NCI-H1417 treated with DMSO at 0.1 percent for 48 hours (cell line): ENCODE measurements at places on chromosomes 6 and 20.

DNA sequence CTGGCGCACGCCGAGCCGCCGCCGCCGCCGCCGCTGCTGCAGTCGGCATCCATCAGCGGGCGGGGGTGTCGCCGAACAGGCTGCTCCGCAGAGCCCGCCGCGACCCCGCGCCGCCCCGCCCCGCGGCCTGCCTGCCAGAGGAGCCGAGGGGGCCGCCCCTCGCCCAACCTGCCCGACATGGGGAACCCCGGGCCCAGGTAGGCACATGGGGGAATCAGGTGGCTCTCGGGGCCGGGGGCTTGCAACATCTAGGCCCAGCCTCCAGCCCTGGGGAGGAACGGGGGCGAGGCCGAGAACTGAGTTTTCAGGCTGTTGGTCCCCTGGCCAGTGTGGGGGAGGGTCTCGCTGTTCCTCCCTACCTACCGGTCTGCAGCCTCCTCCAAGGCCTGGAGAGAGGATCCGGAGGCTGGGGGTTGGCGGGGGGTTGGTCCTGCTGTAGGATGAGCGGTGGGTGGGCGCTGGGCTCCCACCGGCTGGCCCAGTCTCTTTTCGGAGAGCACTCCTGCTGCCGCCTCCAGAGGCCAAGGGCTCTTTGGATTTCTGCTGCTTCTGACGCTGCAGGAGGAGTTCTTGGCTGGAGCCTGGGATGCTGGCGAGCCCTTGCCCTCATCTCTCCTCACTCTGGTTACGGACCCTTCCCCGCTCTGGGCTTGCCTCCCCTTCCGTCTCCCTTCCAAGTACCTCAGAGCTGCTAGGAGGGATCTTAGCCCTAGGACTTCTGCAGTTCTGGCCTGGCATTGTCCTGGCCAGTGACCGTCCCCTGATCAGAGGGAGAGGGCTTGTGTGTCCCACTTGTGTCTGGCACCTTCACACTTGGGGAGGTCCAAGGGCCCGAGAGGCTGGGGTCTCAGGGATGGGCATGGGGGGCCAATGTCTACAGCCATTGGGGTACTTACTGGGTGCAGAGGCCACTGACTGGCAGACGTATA is at the start of gene EPB41L1:
EPB41L1 (plus strand) TSS at position 41 of the 929 bp plus-strand sequence. CDS start 19,038 bp downstream, outside the sequence.
- no peak for DNase-seq

DNA sequence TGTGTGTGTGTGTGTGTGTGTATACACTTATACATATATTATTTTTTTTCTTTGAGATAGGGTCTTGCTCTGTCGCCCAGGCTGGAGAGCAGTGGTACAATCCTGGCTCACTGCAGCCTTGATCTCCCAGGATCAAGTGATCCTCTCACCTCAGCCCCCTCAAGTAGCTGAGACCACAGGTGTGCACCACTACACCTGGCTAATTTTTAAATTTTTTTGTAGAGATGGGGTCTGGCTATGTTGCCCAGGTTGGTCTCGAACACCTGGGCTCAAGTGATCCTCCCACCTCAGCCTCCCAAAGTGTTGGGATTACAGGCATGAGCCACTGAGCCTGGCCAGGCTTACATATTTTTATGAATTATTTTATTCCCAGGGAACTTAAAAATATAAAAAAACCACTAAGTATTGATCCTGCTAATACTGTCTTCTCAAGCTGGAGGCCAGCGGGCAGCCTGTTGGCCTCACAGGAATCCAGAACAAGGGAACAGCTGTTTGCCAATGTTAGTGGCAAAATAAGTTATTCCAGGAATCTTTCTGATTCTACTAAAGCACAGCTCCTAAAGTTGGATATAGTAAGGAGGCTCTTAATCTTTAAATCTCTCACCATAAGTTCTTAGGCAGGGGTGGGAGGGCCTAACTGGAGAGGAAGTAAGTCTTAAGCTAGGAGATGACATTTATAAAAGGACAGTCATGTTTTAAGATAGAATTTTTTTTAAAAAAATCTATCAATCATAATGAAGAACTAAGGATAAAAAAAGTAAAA is 135.5 kb upstream of the NUP153 start:
- no peak for DNase-seq

GRCh38 chr6:100349366-100349765 is 115.4 kb downstream of the SIM1 start:
- DNase-seq = no peak

GRCh38 chr6:113556775-113557174 is 300.4 kb upstream of the MARCKS start:
- DNase-seq = no peak

GRCh38 chr6:32192608-32193039 is at the start of gene GPSM3:
TSS of gene GPSM3 (minus strand) at chr6:32192643. CDS start at chr6:32192513, 130 bp downstream.
- no peak for DNase-seq

DNA sequence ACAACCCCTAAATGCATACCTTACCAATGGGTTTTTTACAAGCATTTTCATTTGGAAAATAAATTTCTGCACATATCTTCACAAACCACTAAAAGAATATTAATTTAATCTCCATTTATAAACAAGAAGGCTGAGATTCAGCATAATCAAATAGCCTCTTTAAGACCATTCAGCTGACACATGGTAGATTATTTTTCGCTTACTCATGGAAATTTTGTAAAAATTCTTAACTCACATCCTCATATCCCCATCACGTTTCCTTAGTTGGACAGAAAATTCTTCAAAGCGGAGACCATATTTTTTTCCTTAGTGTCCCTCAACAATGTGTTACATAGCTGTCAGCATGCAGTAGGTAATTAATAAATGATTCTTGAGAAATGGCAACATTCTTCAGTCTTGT is 439.6 kb upstream of the PTCHD4 start:
- DNase-seq = no peak

DNA sequence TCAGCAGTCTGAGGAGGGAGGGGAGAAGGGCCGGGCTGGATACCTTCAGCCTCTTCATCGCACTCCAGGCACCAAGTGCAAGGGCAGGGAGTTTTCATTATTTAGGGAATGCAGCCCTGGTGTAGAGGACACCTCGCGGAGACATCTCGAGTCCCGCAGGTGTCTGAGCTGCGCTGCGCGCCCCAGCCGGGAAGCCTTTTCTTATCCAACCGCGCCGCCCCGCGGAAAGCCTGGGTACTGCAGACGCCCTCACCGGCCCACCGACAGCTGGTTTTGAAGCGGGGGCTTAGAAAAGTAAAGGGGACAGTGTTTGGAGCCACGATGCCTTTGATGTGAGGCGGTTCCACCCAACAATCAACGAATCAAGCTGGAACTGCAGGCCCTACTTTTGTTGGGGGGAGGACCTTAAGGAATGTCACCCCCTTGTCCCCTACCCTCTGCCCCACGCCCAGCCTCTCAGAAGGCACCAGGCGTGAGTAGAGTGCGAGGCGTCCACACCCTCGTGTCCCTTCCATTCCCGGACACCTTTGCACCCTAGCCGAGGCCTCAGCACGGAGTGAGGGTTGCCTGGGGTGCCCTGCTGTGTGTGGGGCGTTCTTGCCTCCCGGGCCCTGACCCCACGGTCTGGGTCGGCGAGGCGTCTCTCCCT is 8.6 kb downstream of the NKX2-2 start:
- no peak for DNase-seq
